ENCODE measurements at places on chromosomes 5 and 9.

- DNase-seq: no peak
Measured at GRCh38 chr5:121795511-121795910, 56.2 kb upstream of the FTMT start.

GRCh38 chr5:178057839-178058238, 55.5 kb upstream of the N4BP3 start:
- no peak for DNase-seq

- no peak for DNase-seq
Measured at GRCh38 chr5:81750308-81751008, 439 bp downstream of the SSBP2 start.

- no peak for DNase-seq
Measured at GRCh38 chr5:163260471-163260870, 176.9 kb upstream of the CCNG1 start.

DNA sequence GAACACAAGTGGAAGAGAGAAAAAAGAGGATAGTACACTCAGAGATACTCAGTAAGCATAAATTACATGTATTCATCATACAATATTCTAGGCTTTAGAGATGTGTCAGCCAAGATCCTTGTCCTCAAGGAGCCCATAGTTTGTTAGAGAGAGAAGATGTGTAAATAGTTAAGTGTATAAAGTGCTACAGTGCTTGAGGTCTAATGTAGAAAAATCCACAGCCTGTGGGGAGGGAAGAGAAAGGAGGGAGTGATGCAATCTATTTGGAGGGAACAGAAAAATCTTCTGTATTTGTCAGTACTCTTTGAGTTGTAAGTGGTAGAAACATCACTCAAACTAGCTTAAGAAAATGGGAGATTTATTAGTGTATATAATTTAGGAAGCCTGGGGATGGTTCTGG, 81.9 kb downstream of the PALM2AKAP2 start:
- no peak for DNase-seq

DNA sequence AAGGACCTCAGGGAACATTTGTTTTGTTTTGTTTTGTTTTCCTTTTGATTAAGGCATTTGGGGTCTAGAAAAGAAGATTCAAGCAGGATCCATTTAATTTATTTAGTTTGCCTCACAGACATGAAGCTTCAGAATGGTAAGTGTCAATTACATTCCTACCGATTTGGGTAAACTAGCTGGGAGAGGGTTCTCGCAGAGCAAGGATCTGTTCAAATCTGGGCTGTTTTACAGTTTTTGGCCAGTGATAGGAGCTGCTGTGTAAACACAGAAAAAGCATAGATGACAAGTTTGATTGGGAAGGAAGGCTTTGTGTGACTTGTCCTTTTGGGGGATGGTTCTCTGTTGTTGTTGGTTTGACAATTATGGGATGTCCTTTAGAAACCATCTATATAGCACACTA, 470.3 kb upstream of the WWC1 start:
- DNase-seq: peak; percentile 56

DNA sequence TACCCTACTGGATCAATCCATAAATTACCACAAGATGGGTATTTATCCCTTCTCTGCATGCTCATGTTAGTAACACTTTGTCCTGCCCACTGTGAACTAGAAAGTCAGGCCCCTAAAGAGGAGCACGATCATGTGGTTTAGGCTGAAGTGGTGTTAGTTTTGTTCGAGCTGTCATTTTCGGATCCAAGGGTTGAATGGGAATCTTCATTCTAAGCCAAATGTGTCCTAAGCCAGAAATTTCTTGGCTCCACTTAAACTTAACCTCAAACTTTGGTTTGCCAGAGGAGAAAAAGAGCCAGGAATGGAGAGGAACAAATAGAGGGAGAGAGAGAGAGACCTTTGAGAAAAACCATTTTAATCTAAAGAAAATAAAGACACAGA, 837.7 kb upstream of the ZNF608 start:
- no peak for DNase-seq

GRCh38 chr9:123326187-123326586, 29.8 kb upstream of the CRB2 start:
- no peak for DNase-seq

- DNase-seq: no peak
Measured at GRCh38 chr5:132339502-132339901, 30.0 kb upstream of the SLC22A5 start.

GRCh38 chr5:62605638-62606037, 27.0 kb downstream of the LRRC70 start:
- DNase-seq: no peak

DNA sequence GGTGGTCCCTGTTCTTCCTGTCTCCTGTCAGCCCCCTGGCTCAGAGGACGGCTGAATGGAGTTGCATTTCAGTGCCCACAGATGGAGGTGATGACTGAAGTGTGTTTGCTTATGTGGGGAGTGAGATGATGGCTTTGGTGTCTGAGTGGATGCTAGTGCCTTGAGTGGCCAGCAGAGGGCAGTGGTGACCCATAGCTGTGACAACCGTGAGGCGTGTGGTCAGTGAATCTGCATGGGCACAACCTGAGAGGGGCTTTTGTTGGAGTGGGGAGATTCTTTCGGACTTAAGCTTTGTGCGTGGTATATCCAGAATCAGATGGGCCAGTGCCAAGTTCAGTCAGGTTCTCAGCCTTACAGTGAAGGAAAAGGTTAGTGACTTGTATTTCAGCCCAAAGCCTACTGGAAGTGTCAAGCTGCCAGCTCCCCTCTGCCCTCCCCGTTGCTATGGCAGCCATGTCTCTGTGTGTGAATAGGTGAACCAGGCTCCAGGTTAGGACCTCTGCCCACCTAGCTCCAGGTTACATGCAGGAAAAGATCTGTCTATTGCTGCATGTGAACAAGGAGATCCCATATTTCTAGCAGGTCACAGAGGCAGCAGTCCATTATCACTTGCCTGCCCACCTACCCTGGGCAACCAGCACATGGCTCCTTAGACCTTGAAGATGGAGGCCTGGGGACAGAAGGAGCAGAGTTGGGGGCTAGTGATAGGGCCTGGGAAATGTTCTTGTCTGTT, 14.7 kb upstream of the CXXC5 start:
- DNase-seq: peak; percentile 70

DNA sequence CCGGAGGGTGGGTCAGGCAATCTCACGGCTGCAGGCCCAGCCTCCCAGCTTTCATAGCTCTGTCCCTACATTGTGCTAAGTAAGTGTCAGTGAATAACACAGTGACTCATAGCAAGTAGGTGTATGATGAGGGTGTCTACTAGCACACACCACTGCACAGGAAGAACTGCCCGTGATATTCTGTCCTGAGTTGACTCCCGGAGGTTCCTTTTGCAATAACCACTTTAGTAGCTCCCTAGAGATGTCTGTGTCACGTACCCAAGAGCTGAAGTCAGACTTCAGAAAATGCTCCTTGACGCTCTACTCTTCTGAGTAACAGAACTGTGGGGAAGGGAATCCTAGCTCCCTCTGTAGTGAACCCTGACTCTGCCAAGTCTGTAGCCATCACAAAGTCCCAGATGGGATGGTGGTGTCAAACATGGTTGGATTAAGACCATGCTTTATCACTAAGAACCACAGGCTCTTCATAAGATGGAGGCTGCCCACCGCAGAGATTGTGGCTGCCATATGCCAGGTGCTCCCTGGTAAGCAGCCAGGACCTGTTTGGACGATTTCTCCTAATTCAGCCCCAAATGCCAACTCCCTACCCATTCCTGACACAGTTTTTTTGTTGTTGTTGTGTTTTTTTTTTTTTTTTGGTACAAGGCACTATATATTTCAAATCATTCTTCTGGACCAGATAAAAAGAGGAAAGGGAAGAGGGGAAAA, 352.6 kb upstream of the PANK3 start:
- peak; percentile 10 for DNase-seq

GRCh38 chr5:76331126-76331525, 72.0 kb upstream of the IQGAP2 start:
- DNase-seq: no peak

DNA sequence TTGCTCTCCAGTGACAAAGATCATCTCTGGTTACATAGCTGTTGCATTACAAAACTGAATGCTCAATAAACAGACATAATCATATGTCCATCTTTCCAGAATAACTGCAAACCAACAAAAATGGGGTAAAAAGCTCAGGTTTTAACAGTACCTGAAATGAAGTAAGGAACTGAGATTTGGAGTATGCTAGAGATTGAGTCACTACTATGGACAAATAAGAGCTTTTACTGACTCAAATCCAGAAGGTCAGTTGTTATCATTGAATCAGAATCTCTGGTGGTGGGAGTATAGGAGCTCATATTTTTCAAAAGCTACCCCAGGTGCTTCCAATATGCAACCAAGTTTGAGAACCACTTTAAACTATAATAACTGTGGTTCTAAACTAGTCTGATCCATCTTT, 4.1 kb upstream of the RAPGEF6 start:
- no peak for DNase-seq

DNA sequence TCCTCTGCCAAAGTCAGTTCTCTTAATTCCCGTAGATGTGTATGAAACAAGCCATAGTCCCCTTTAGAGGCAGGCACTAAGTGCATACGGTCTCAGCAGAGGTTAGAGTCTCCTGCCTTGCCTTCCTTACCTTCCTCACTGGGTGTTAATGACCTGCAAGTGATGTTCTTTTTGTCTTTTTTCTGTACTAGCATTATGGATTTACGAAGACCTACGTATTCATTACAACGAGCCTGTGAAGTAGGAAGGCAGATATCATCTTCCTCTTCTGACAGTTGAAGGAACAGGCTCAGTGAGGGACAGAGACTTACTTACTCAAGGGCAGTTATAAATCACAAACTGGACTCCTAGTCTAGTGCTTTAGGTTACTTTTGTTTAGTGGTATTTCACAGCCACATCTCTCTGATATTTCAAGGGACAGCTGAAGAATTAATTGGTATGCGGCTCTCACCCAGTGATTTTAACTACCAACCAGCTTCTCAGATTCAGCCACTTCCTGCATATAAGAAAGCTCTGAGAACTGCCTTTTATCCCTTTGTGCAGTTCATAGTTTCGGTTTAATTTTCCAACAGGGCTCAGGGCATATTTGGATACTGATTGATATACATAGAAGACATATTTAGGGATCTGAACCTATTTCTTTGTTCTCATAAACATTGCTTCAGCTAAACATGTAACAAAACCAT, 85.1 kb upstream of the CKMT2 start:
- no peak for DNase-seq

DNA sequence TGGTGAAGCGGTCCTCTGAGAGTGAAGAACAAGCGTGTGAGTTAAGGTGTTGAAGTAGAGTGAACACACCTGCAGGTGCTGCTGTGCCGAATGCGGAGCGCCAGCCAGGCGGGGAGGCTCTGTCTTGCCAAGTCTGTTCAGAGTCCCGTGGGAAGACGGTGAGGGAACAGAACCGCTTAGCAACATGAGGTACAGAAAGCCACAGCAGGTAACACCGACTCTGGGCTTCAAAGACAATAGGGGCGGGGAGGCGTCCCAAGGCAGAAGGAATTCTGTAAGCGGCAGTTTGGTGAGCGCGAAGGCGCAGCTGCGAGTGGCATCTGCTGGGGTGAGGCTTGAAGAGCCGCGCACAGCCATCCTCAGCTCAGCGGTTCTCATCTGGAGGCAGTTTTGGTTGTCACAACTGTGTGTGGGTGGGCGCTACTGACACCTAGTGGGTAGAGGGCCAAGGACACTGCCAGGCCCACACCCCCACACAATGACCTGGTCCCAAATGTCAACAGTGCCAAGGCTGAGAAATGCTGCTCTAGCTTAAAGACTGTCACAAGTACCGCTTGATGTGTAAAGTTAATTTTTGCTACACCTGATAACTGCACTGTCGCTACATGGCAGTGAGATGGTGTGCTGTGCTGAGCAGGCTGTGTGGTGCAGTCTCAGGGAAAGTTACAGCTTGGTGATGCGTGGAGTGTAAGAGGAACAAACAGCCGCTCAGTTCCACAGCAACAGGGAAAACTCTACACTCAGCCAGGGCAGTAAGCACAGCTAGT, 67.4 kb upstream of the TBC1D9B start:
- DNase-seq: peak; percentile 7

- no peak for DNase-seq
Measured at GRCh38 chr9:2263665-2264064, 248.5 kb downstream of the SMARCA2 start.

- no peak for DNase-seq
Measured at GRCh38 chr5:39337252-39337915, 26.9 kb downstream of the C9 start.

GRCh38 chr5:162282191-162282590, 214.6 kb downstream of the GABRG2 start:
- no peak for DNase-seq

DNA sequence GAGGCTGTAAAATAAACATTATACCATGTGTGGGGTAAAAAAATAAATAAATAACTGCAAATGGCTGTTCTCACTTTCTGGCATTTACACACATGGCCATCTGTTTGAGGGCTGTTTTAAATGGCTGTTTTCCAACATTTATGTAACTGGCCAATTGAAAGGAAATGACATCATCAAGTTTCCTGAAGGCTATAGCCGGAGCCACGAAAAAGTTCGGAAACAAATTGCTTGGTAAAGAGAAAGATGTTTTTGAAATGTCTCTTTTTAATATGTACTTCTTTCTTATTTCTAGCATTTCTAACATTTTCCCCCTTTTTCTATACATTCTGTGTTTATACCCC, 95.4 kb upstream of the DAB2 start:
- peak; percentile 88 for DNase-seq

- DNase-seq: no peak
Measured at GRCh38 chr5:125323613-125324012, 577.2 kb upstream of the ZNF608 start.

DNA sequence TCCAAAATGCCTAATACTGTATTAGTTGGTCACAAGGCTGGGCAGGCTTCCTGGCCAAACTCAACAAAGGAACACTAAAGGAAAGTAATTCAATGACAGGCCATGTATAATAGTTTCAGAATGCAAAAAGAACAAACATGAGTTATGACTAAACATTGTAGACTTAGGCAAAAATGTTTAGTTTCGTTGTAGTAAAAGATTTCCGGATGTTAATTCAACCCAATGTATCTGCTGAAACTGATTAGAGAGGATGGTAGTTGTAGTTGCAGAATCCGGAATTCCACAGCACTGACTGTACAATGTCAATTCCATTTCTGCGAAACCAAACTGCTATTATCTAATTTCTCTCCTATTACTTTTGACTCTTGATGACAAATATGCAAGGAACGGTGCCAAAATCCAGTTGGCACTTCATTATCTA, 117.9 kb upstream of the FST start:
- peak; percentile 97 for DNase-seq

GRCh38 chr5:171365351-171365750, 22.3 kb upstream of the NPM1 start:
- no peak for DNase-seq

GRCh38 chr9:133098871-133099270, 22.2 kb downstream of the RALGDS start:
- DNase-seq: no peak

- DNase-seq: peak; percentile 52
Measured at GRCh38 chr5:27821681-27822080, 783.3 kb upstream of the CDH9 start.

- DNase-seq: no peak
Measured at GRCh38 chr9:14529629-14530028, 163.6 kb downstream of the ZDHHC21 start.

- peak; percentile 26 for DNase-seq
Measured at GRCh38 chr5:31131381-31131891, 62.0 kb upstream of the CDH6 start.

GRCh38 chr9:3809724-3810123, 283.9 kb upstream of the RFX3 start:
- DNase-seq: peak; percentile 96

GRCh38 chr5:109163336-109163735, 246.4 kb downstream of the PJA2 start:
- DNase-seq: no peak
